Mononuclear cell (primary cell): ENCODE measurements at places on chromosomes 7 and 10. TPM values are rescaled to one million over a fixed set of nuclear protein-coding genes. Genes with fewer than 3 reads are reported as not detected.

The DGKB gene
- not detected for total RNA-seq

The SPDYE2B gene
- total RNA-seq: 0.21 TPM

The OR2A7 gene
- total RNA-seq: 3.6 TPM

The ZKSCAN5 gene
- total RNA-seq: 6.3 TPM

The PIP gene
- not detected for total RNA-seq

The OGA gene
- 346 TPM for total RNA-seq

The TAF3 gene
- total RNA-seq: 6.7 TPM

The OR2A1 gene
- not detected for total RNA-seq

The HMX3 gene
- total RNA-seq: not detected

The MUC3A gene
- not detected for total RNA-seq

The TMEM176A gene
- 2.1 TPM for total RNA-seq

The TMEM229A gene
- not detected for total RNA-seq

The SFTPA2 gene
- total RNA-seq: not detected

The DNAJC2 gene
- total RNA-seq: 43.3 TPM

The SPDYE2 gene
- total RNA-seq: 0.21 TPM

The PLPP4 gene
- total RNA-seq: not detected

The WNT2 gene
- total RNA-seq: under 0.01 TPM

The GPR85 gene
- total RNA-seq: under 0.01 TPM

The PCLO gene
- total RNA-seq: not detected

The SMO gene
- 0.10 TPM for total RNA-seq

The SGPL1 gene
- total RNA-seq: 25.6 TPM

The AOAH gene
- 128 TPM for total RNA-seq

The CYP2W1 gene
- not detected for total RNA-seq

The PPP1R17 gene
- total RNA-seq: not detected

The ITGB8 gene
- 11.3 TPM for total RNA-seq

The CYP26C1 gene
- total RNA-seq: not detected

The TUBAL3 gene
- not detected for total RNA-seq

The PCDH15 gene
- under 0.01 TPM for total RNA-seq

The HELLS gene
- total RNA-seq: 19.7 TPM

The AGR2 gene
- not detected for total RNA-seq

The ADAP1 gene
- 24.3 TPM for total RNA-seq

The OR6V1 gene
- not detected for total RNA-seq

The ASB4 gene
- total RNA-seq: 0.10 TPM

The ADCYAP1R1 gene
- under 0.01 TPM for total RNA-seq

The LRRN3 gene
- 3.8 TPM for total RNA-seq

The WIPF3 gene
- under 0.01 TPM for total RNA-seq

The SVOPL gene
- total RNA-seq: 0.21 TPM

The ST8SIA6 gene
- 1.3 TPM for total RNA-seq

The C10orf88 gene
- total RNA-seq: 2.1 TPM

The FAM13C gene
- total RNA-seq: not detected

The SFTPA1 gene
- not detected for total RNA-seq

The NUPR2 gene
- total RNA-seq: not detected

The EPHB6 gene
- total RNA-seq: 8.3 TPM

The DYNC1I1 gene
- total RNA-seq: 0.10 TPM

The PRKCQ gene
- total RNA-seq: 43.2 TPM

The GPRIN2 gene
- total RNA-seq: not detected

The ZNF248 gene
- 2.9 TPM for total RNA-seq

The UPK3B gene
- 0.52 TPM for total RNA-seq

The NKX1-2 gene
- not detected for total RNA-seq

The GPNMB gene
- total RNA-seq: 1.5 TPM

The CTNNA3 gene
- 0.42 TPM for total RNA-seq

The CREB5 gene
- total RNA-seq: 17.8 TPM
